ENCODE measurements at places on chromosomes 11 and 22. TPM values are rescaled to one million over a fixed set of nuclear protein-coding genes. Genes with fewer than 3 reads are reported as not detected.

GRCh38 chr22:43013355-43014315 is 1.3 kb downstream of the PACSIN2 start:
- DNase-seq = no peak
- H3K27me3 ChIP-seq = no peaks in the 10 kb centered on the region
- H3K4me3 ChIP-seq = peak overlapping the region; percentile 96
- no peaks in the 10 kb centered on the region for H3K36me3 ChIP-seq
- H3K4me1 ChIP-seq = no peaks in the 10 kb centered on the region

OR52A1 gene
- total RNA-seq = not detected

GRCh38 chr22:22583030-22583429 is 24.0 kb upstream of the PRAME start:
- no peak overlapping the region for H3K27ac ChIP-seq
- no peak overlapping the region for H3K4me3 ChIP-seq
- DNase-seq = no peak
- no peaks in the 10 kb centered on the region for H3K4me1 ChIP-seq

DNA sequence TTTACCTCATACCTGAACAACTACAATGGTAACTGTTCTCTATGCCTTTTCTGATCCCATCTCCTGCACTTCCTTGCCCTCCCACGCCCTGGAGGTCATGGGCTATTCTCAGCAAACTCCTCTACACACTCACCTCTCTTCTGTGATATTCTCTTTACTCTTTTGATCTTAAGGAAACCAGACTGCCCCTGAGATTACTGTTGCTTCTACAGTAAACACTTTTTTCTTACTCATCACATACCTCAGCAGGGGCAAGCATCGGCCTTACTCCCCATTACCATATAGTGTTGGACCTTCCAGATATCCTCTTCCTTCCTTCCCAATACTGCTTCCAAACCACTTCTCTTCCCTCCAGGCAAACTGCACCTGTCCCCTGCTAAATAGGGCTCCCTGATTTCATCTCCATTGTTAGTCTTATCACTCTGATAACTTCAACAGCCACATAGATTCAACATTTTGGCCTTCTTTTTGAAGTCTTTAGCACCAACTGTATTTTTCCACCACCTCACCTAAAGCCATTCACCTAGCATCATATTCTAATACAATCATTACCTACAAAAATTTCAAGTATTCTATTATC is 141.2 kb downstream of the RBFOX2 start:
- H3K4me3 ChIP-seq = no peak overlapping the region
- no peaks in the 10 kb centered on the region for H3K4me1 ChIP-seq
- DNase-seq = no peak
- no peaks in the 10 kb centered on the region for H3K36me3 ChIP-seq
- H3K27ac ChIP-seq = no peak overlapping the region
- H3K27me3 ChIP-seq = no peaks in the 10 kb centered on the region

DNA sequence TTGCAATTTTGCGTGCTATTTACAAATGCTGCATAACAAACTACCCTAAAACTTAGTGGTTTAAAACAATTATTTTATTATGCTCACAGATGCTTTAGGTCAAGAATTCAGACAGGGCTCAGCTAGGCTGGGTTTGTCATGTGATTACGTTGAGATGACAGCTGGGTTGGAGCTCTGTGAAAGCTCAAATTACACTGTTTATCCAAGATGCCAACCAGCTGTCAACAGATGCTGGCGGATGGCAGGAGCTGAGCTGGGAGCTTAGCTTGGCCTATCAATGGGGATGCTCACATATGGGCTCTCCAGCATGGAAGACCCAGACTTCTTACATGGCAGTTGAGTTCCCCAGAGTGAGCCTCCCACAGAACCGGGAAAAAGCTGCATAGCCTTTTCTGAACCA is 62.7 kb downstream of the STK33 start:
- no peaks in the 10 kb centered on the region for H3K36me3 ChIP-seq
- peaks cover 9% of the 10 kb centered on the region for H3K4me1 ChIP-seq
- no peaks in the 10 kb centered on the region for H3K27me3 ChIP-seq
- no peak overlapping the region for H3K27ac ChIP-seq
- DNase-seq = no peak

DNA sequence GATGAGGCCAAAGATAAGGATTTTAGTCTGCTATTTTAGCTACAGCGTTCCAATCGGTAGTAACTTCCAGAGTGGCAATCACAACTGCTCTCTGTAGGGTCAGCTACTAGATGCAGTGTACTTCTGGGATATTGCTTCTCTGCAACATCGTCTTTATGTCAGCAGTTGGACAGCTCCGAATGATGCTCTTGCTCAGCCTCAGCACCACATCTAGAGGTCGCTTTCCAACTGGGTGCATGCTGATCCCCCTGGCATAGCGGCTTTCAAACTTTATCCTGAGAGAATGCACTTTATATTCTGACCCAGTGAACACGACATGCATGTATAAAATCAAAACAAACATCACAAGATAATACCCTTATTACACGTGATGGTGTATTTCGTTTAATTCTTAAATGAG is 219.6 kb downstream of the C11orf87 start:
- no peaks in the 10 kb centered on the region for H3K4me1 ChIP-seq
- DNase-seq = no peak
- H3K27me3 ChIP-seq = no peaks in the 10 kb centered on the region
- no peaks in the 10 kb centered on the region for H3K36me3 ChIP-seq
- no peak overlapping the region for H3K4me3 ChIP-seq

EMID1 gene
- total RNA-seq = 4.7 TPM

GRCh38 chr11:67356864-67357561 is 3.7 kb upstream of the POLD4 start:
- DNase-seq = peak; percentile 84
- H3K27me3 ChIP-seq = no peaks in the 10 kb centered on the region
- H3K4me1 ChIP-seq = peaks cover 60% of the 10 kb centered on the region
- H3K36me3 ChIP-seq = no peaks in the 10 kb centered on the region
- H3K27ac ChIP-seq = peak overlapping the region; percentile 98

DNA sequence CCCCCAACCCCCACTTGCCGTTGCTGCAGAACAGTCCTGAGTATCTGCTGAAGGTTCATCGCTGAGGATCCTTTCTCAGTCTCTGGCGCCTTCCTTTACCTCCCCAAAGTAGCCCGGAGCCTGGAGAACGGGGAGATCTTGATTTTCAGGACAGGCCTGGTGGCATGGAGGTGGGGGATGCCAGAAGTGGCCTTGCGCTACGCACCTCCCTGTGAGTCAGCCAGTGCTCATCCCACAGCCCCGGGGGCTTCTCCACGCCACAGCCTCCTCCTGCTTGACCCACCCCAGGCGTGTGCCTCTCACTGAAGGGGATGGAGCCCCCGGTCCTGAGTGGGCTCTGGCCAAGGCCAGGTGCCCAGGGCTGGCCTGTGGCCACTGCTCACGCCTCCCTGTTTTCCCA is 339.6 kb downstream of the TBC1D22A start:
- no peaks in the 10 kb centered on the region for H3K4me1 ChIP-seq
- H3K27ac ChIP-seq = no peak overlapping the region
- DNase-seq = no peak

DNA sequence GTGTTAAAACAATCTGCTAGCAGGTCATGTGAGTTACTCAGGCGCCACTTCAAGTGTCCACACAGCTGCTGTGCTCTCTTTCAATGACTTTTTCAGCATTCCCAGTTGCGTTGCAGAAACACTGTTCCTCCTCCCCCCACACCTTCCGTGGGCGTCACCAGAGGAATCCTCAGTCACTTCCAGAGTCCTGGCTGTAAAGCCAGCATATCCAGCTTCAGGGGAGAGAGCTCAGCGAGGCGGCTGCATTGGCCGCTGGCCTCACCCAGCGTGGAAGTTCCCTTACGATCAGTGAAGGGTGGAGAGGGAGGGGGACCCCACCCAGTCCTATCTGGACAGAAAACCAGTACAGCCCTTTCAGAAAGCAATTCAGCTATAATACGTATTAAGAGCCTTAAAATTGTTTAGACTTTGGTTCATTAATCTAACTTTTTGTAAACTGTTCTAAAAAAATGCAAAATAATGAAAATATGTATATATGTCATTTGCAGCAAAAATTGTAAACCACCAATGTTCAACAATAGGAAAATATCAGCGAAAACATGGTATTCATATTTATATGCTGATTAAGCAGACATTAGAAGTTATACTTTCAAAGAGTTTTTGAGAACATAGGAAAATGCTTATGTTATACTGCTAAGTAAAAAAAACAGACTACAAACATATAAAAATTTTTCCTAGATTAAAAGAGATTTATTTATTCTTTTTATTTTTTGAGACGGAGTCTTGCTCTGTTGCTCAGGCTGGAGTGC is 2.8 kb upstream of the ANO9 start:
- DNase-seq = no peak
- no peaks in the 10 kb centered on the region for H3K36me3 ChIP-seq
- H3K27ac ChIP-seq = no peak overlapping the region
- no peak overlapping the region for H3K4me3 ChIP-seq
- peaks cover 33% of the 10 kb centered on the region for H3K27me3 ChIP-seq

DNA sequence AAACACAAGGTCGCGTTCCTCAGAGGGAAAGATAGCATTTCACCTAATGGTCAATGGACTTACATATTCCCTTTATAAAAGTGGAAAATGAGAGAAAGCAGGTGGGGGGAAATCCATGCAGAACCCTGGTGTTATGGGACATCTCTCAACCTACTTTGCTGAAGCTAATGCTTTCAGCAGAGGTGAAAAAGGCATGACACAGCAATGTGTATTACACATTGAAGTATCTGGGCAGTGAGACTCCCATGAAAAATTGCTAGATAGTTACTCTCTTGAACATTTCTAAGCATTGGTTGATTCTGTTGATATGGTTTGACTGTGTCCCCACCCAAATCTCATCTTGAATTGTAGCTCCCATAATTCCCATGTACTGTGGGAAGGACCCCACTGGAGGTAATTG is 60.0 kb upstream of the PICALM start:
- no peak overlapping the region for H3K4me3 ChIP-seq
- no peaks in the 10 kb centered on the region for H3K4me1 ChIP-seq
- H3K36me3 ChIP-seq = no peaks in the 10 kb centered on the region
- H3K27ac ChIP-seq = no peak overlapping the region
- no peaks in the 10 kb centered on the region for H3K27me3 ChIP-seq

- no peak overlapping the region for H3K4me3 ChIP-seq
- DNase-seq = no peak
- peaks cover 38% of the 10 kb centered on the region for H3K4me1 ChIP-seq
- H3K27ac ChIP-seq = no peak overlapping the region
- H3K27me3 ChIP-seq = no peaks in the 10 kb centered on the region
Observed at GRCh38 chr22:41521126-41521525, 23.1 kb downstream of the POLR3H start.

DNA sequence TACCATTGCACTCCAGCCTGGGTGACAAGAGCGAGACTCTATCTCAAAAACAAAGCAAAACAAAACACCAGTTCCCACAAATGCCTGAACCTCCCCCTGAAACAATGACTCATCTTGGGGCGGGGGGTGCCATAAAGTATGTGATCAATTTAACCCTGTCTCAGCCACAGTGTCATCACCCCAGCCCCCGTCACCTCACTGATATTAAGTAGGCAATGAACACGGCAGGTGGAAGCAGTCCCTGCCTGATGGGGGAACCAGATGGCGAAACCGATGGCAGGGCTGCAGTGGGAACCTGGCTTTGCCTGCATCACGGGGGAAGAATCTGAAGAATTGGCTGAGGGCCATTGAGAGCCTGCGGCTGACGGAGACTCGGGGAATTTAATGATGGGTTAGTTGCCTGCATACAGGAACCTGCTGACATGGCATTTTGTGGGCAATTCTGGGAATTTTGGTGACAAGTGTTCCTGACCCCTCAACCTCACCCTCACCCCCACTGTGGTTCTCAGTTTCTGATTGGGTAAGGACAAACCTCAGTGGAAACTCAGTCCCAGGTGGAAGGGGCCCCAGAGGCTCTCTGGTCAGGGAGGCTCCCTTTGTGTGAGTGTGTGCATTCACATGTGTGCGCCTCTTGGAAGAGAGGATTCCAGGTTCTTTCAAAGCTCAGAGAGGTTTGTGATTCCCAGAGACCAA is 39.1 kb upstream of the SHISAL1 start:
- peaks cover 11% of the 10 kb centered on the region for H3K4me1 ChIP-seq
- no peaks in the 10 kb centered on the region for H3K27me3 ChIP-seq
- no peak overlapping the region for H3K4me3 ChIP-seq
- no peaks in the 10 kb centered on the region for H3K36me3 ChIP-seq
- DNase-seq = peak; percentile 89
- H3K27ac ChIP-seq = no peak overlapping the region

DNA sequence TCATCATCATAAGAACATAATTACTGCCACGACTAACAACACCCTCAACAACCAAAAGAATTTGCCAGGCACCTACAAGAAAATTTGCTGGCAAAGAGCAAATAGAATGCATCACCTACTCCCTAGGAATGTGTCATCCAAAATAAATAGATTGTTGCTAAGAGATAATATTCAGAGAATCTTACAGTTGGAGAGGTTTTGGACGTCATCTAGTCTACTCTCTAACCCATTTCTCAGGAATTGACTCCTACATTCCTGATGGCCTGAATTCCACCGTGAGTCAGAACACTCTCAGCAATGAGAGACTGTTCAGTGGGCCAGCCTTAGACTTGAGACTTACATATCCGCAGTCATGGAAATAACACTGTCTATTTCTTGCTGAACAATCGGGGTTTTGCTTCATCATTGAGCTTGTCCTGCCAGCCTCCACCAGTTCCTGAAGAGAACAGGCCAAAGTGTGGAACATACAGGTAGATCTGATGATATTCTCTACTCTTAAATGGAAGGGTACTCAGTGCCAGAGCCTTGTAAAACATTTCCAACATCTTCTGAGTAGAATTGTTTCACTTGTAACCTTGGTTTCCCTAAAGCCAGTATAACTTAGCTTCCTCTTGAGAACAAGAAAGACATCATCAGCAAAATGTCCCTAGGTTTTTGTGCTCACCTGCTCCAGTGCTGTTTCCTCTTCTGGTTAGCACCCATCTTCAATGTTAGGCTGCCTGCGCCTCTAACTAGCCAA is 8.3 kb downstream of the KIRREL3 start:
- no peaks in the 10 kb centered on the region for H3K36me3 ChIP-seq
- no peaks in the 10 kb centered on the region for H3K4me1 ChIP-seq
- H3K27ac ChIP-seq = no peak overlapping the region
- no peak for DNase-seq

KCTD14 gene
- 2.5 TPM for total RNA-seq

DNA sequence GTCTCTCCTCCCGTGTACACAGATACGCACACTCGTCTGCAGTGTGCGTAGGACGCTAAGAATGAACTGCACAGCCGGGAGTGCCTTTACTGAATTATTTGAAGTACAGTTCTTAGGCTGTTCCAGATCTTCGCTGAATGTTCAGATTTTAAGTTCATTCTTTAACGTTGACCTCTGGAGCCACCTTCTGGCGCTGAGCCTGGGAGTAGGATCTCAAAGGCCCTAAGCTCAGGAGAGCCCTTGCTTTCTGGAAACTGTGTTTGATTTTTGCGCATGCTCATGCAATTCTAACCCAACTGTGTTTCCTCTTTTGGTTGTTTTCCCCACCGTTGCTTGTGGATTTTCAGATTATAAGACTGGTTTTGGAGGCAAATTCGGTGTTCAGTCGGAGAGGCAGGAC is 22.8 kb downstream of the CTTN start:
- no peak for DNase-seq
- no peak overlapping the region for H3K27ac ChIP-seq
- no peak overlapping the region for H3K4me3 ChIP-seq
- no peaks in the 10 kb centered on the region for H3K27me3 ChIP-seq
- no peaks in the 10 kb centered on the region for H3K4me1 ChIP-seq

- H3K4me1 ChIP-seq = peaks cover 55% of the 10 kb centered on the region
- H3K27ac ChIP-seq = no peak overlapping the region
- peaks cover 5% of the 10 kb centered on the region for H3K36me3 ChIP-seq
- no peaks in the 10 kb centered on the region for H3K27me3 ChIP-seq
Observed at GRCh38 chr11:19820100-19820499, 107.5 kb downstream of the NAV2 start.

GRCh38 chr11:3641191-3641590 is 601 bp downstream of the ART5 start:
- no peak overlapping the region for H3K27ac ChIP-seq
- no peaks in the 10 kb centered on the region for H3K27me3 ChIP-seq
- DNase-seq = no peak
- H3K4me1 ChIP-seq = peaks cover 17% of the 10 kb centered on the region
- no peaks in the 10 kb centered on the region for H3K36me3 ChIP-seq

ZBED5 gene
- total RNA-seq = 41.3 TPM

MYO18B gene
- not detected for total RNA-seq
